ENCODE measurements at places on chromosomes 1 and 21.

GRCh38 chr1:158017800-158018595 lies 24.6 kb downstream of the KIRREL1 start:
- no peak for DNase-seq

DNA sequence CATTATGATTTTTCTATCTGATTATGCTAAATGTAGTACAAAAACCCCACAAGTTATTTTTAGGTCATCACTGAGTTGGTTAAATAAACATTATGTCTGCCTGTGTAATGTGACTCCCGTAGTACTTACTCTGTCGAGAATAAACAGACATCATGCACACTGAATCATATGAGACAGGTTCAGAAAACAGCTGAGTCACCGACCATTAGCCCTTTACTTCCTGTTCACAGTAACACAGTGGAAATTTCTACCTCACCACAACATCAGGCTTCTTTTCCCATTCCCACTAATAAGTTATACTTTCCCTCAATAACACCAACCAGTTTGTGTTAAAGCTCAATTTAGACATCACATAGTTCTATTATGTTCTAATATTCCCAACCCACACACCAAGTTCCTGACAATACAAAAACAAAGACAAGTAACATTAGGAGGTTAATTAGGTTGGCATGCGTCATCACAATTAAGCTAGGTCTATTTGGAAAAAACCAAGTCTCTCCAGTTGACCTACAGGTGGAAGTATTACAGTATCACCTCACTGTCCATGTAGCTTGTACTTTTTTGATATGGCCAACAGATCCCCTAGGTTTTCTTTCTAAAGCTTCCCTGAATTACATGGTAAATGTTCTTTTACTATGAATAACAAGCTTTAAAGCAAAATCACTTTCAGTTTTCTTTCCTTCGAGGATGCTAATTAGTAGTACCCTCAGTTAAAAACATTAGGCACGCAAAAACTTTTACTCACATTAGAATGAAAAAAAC lies 154.2 kb downstream of the EIF4G3 start:
- peak; percentile 78 for DNase-seq

DNA sequence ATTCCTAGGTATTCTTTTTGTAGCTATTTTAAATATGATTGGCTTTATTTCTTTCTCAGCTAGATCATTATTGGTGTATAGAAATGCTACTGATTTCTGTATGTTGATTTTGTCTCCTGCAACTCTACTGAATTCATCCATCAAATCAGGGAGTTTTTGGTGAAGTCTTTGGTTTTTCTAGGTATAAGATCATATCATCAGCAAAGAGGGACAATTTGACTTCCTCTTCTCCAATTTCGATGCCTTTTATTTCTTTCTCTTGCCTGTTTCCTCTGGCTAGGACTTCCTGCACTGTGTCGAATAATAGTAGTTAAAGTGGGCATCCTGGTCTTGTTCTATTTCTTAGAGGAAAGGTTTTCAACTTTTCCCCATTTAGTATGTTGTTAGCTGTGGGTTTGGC lies 27.5 kb upstream of the PRKACB start:
- DNase-seq: no peak

- DNase-seq: no peak
Measured at GRCh38 chr21:24514081-24514733, 1093.1 kb downstream of the MRPL39 start.

DNA sequence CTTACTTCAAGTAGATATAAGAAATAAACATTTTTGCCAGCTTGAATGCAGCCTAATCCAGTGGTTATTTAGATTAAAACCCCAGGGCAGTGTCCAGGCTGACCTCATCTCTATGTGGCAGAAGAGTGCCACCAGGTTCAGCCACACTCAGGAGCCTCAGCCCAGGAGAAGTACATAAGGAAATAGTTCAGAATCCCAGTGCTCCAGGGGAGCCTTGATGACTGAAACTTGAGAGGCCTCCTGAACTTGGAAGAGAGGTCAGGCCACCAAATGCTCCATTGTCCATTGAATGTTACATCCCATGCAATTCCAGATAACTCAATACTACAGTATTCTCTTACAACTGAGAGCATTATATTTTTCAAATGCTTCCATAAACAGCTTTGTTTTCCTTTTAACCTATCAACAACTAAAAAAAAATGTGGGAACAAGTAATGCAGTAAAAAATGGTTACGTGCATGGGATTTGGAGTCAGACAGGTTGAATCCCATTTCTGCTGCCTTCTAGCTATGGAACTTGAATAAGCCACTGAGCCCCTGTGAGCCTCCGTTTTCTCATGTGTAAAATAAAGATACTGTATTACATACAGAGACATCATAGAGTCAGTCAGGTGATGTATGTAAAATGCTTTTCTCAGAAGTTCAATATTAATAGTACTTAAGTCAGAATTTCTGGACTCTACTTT lies 248.0 kb downstream of the PLPP3 start:
- DNase-seq: no peak

- no peak for DNase-seq
Measured at GRCh38 chr1:34280509-34280908, 103.8 kb downstream of the C1orf94 start.

GRCh38 chr1:30735668-30736498 lies 12.5 kb upstream of the MATN1 start:
- no peak for DNase-seq

- no peak for DNase-seq
Measured at GRCh38 chr1:21518774-21519455, 9.7 kb downstream of the ALPL start.

DNA sequence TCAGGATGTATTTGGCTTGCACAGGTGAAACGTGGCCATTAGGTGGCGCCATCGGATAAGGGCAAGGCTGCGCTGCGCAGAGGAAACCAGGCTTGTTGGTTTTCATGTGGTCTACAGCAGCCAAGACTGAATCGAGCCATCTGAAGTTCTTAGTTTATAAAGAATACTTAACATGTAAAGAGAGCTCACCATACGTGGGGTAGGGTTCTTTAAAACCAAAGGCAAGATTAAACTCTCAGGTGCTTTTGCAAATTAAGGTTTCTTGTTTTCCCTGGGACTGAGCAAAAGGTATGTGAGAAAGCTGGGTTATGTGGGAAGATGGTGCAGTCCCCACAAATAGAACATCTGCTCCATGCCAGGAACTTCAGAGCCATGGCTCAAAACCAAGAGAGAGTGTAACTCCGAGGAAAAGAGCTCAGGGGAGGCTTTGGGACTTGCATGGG lies 9.3 kb downstream of the MASP2 start:
- DNase-seq: peak; percentile 80

DNA sequence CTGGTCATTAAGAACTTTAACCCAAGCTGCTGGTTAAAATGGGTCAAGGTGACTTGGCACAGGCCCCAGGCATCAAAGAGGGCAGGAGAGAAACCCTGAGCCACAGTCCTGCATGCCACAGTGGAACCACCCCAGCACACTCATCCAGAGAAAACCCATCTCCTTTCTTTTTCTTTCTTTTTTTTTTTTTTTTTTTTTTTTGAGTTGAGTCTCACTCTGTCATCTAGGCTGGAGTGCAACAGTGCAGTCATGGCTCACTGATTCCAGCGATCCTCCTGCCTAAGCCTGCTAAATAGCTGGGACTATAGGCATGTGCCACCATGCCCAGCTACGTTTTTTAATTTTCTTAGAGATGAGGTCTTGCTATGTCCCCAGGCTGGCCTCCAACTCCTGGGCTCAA lies 109.2 kb upstream of the RAB4A start:
- no peak for DNase-seq

- no peak for DNase-seq
Measured at GRCh38 chr1:41618066-41618825, 133.8 kb upstream of the EDN2 start.

DNA sequence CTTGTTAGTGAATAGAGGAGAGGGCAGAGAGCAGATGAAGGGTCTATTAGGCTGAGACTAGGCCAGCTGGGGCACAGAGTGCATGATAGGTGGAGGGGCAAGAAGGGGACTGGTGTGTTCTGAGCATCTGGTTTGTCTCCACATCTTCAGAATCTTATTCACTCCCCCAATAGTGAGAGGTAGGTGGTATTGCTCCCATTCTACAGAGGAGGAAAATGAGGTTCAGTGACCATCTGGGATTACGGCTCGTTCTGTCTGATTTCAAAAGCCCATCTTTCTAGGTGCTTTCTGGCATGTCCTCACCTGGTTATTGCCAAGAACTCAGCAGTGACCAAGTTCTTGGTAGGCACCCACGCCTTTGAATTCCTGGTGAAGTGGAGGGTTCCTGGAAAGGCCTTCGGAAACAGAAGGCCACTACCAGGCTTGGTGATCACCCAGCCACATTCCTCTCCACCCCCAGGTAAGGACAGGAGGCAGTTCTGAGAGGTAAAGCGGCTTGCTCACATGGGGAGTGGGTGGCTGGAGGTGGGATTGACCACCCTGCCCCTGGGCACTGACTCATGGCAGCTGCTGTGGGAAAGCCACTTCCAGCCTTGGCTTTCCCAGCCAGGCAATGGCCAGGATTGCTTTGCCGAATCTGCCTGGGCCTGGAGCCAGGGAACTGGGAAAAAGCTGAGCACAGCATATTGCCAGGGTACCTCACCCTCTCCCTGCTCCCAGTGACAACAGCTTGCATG lies 18.8 kb upstream of the CITED4 start:
- no peak for DNase-seq

GRCh38 chr1:181341026-181341632 lies 142.2 kb upstream of the CACNA1E start:
- DNase-seq: no peak

DNA sequence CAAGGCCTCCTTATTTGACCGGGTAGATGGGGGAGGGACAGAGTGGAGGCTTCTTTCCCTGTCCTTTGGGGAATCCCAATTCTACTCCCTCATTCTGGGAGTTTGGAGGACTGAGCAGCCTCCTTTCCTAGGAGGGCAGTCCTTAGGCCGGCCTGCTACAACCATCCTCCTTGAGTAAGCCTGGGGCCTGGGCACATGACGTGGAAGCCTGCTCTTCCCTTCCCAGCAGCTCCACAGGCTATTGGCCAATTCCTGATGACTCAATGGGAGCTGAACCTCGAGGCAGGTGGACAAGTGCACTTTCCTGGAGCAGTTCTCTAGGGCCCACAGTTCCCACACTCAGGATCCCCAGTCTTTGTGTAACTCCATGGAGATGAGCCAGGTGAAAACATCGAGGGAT lies 3.1 kb downstream of the KCNA10 start:
- no peak for DNase-seq

- DNase-seq: no peak
Measured at GRCh38 chr1:111422546-111423391, 4.8 kb downstream of the OVGP1 start.

GRCh38 chr1:177964336-177964735 lies 5.5 kb downstream of the SEC16B start:
- DNase-seq: no peak

- DNase-seq: no peak
Measured at GRCh38 chr1:2236695-2237677, 8.9 kb downstream of the SKI start.

DNA sequence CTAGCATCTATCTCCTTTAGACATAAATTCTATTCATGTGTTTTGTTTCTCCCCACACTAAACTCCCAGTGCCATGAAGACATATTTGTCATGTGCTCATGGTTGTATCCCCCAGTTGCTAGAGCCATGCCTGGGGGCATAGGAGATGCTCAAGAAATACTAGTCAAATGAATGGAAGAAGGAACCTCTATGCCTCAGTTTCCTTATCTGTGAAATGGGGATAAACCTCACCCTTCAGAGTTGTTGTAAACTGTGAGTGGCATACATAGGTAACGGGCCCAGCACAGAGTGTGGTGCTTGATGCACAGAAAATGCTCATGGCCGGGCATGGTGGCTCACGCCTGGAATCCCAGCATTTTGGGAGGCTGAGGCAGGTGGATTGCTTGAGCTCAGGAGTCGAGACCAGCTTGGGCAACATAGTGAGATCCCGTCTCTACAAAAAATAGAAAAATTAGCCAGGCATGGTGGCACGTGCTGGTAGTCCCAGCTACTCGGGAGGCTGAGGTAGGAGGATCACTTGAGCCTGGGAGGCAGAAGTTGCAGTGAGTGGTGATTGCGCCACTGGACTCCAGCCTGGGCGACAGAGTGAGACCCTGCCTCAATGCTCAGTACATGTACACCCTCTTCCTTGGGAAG lies 8.7 kb downstream of the LDLRAD2 start:
- no peak for DNase-seq

DNA sequence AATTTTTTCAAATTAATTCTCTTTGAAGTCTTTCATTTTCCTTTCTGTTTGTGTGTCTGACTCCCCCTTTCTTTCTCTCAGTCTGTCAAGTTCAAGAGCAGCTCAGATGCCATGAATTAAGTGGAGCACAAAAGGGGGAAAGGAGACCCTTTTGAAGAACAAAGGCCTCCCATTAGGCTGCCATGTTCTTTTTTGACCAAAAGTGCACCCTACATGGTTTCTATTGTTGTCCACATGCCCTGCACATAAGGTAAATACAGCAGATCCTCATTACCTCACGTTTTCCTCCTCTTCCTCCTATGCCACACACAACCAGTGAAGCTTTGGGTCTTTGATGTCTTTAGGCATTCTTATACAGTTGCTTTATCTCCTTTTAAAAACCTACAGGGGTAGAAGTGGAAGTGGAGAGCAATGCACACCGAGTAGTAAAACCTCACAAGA lies 47.7 kb downstream of the POU2F1 start:
- DNase-seq: no peak

DNA sequence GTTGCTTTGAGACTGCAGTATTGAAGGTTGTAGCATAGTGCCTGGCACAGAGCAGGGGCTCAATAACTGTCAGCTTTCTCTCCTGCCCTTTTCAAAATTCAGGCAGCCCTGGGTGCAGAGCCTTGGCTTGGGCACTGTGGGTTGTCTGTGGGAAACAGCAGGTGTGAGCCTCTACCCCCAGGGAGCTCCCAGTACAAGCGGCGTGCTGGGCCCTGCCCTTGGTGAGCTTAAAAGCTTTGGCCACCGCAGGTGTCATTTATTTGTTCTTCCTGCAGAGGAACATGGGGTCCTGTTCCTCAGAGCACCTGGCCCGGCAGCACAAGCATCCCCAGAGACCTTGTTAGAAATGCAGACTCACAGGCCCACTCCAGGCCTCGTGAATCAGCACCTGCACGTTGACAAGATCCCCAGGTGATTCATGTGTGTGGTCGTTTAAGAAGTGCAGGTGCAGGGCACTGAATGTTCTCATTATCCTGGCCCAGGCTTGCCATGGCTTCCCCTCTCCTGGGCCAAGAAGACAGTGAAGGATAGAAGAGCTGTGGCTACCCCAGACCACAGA lies 29.9 kb upstream of the IGSF21 start:
- DNase-seq: peak; percentile 73
